Right ventricle myocardium superior (tissue), 1 donor: ENCODE measurements at places on chromosomes 4 and X. TPM values are rescaled to one million over a fixed set of nuclear protein-coding genes. Genes with fewer than 3 reads are reported as not detected.

The NAP1L5 gene
- 1.9 TPM for total RNA-seq

GRCh38 chr4:125082729-125083417 lies 231.9 kb upstream of the FAT4 start:
- no peak for DNase-seq

DNA sequence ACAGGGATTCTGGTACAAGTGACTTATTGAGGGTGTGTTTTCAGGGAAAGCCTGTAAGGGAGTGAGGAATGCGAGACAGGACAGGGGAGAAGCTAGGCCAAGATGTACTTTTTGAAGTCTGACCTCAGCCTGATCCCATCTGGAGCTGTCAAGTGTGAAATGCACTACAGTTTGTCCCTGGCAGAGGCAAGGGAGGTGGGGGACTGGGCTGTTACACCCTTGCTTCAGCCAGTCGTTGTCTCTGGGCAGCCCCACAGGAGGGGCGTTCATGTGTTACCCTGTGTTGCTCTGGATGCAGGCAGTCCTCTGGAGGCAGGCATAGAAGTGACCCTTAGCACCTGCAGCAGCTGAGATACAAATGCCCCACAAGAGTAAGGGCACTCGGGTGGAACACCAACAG lies 25.8 kb downstream of the PPEF1 start:
- no peak for DNase-seq

GRCh38 chrX:15903186-15903681 lies 48.6 kb upstream of the AP1S2 start:
- no peak for DNase-seq

GRCh38 chr4:52951016-52951415 lies 88.9 kb downstream of the RASL11B start:
- no peak for DNase-seq

GRCh38 chr4:1248245-1249147 lies at the start of gene CTBP1:
CTBP1 (minus strand) TSS chr4:1249130; CDS start chr4:1241331, 7,799 bp downstream.
- DNase-seq = peak; percentile 87

The UBE2A gene
- 58.5 TPM for total RNA-seq

The RXFP1 gene
- not detected for total RNA-seq

The GSPT2 gene
- total RNA-seq = 6.9 TPM

DNA sequence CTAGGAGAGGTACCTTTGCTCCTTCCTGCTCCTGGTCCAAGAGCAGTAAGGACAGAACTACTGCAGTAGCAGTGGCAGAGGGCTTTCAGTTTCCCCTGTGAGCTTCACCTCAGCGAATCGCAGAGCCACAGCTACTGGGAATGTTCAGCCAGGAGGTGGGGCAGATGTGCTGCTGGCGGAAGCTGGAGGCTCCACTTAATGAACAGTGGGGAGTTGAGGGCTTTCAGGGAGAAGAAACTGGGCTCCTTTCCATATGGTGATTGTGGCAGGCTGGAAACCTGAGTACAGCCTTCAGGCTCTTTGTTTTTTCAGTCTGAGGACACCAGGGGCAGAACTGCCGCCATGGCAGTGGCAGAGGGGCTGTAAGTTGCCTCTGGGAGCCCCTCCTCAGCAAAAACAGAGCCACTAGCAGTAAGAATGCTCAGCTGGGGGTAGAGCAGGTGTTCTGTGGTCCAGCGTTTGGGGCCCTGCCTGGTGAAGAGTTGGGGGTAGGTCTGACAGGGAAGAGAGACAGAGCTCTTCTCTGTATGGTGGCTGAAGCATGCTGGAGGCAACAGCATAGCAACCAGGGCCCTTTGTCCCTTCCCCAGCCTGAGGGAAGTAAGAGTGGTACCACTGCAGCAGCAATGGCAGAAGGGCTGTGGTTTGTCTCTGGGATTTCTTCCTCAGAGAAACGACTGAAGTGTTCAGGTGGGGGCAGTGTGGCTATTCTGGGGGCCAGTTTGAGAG lies 106.0 kb upstream of the GRXCR1 start:
- no peak for DNase-seq

- no peak for DNase-seq
Observed at GRCh38 chrX:87961471-87961870, 443.9 kb downstream of the KLHL4 start.

GRCh38 chr4:177308847-177309521 lies 690 bp upstream of the NEIL3 start:
- no peak for DNase-seq

- DNase-seq = no peak
Observed at GRCh38 chrX:120302434-120302833, 8.8 kb downstream of the TMEM255A start.

DNA sequence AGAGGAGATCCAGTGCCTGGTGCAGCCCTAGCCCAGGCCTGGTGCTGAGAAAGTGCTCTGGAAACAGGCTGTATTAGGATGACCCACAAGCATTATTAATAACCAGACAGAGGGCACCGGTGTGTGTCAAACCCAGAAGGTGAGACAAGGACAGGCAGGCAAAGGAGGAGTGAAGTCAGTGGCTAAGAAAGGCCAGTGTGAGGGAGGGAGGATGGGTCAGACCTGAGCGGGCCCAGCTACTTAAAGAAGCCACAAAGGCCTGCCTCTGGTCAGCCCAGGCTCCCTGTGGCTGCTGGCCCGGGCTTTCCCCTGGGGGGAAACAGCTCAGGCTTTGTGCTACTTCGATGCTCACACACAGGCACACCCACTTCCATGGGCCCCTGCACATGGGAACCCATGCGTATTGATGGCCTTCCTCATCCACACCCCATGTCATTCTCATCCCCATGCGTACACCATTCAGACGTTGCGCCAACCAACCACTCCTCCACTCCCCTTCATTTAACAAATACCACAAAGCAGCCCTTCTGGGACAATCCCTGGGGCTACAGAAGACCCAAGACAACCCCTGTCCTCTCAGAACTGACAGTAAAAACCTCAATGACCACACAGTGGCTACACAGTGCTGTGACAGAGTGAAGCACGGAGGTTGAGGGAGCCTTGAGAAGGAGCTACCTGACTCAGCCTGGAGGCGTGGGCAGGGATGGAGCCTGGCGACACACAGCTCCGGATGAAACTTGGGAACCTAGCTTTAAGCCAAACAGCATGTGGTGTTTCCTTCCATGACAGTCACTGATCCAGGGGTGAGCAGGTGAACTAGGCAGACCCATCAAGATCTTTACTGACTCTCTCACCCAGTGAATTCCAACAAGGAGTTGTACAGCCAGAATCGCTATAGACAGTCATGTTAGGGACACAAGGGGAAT lies 24.9 kb upstream of the MTM1 start:
- no peak for DNase-seq

- peak; percentile 36 for DNase-seq
Observed at GRCh38 chr4:7646384-7647061, 211.8 kb upstream of the PSAPL1 start.

GRCh38 chr4:60724623-60725022 lies 475.5 kb upstream of the ADGRL3 start:
- DNase-seq = no peak

- no peak for DNase-seq
Observed at GRCh38 chrX:45664727-45665290, 464.1 kb upstream of the DIPK2B start.

- DNase-seq = no peak
Observed at GRCh38 chrX:125826080-125826479, 340.0 kb downstream of the DCAF12L2 start.

The UNC5C gene
- total RNA-seq = 2.0 TPM

DNA sequence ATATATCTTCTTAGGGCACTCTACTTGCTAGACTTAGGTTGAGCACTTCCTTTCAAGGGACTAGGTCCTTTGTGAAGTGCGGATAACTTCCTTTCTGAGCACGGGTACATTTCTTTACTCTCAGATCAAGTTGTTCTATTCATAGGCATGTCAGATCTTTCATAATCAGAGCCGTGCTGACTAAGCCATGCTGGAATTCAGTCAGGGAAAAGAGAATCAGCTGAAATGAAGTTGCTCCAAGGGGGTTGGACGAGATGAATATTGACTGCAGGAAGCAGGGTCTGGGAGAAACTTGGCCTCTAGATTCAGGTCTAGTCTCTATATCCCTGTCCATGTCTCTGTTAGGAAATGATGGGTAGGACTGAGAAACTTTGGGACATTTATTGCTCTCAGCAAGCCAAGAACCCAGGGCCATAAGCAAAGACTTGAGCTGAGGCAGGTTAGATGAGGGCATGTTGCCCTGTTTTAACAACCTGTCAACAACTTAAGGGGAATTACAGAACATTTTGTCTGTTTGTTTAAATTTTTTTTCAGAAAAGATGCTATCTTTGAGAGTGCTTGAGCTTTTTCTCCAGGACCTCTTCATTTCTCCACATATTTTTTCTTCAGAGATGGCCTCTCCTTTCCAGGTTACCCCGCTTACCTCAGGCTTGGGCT lies 28.3 kb downstream of the AREG start:
- DNase-seq = no peak

- DNase-seq = no peak
Observed at GRCh38 chr4:113013751-113014150, 35.7 kb upstream of the ANK2 start.

DNA sequence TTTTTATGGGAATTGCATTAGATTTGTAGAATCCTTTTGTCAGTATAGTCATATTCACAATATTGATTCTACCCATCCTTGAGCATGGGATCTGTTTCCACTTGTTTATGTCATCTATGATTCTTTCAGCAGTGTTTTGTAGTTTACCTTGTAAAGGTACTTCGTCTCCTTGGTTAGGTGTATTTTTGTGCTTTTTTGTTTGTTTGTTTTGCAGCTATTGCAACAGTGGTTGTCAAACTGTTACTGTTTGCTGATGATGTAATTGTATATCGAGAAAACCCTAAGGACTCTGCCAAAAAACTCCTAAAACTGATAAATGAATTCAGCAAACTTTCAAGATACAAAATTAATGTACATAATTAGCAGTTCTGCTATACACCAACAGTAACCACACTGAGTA lies 127.9 kb upstream of the AR start:
- no peak for DNase-seq

- DNase-seq = peak; percentile 55
Observed at GRCh38 chrX:119512146-119512800, 44.0 kb downstream of the SLC25A5 start.

The IL21 gene
- total RNA-seq = not detected

- no peak for DNase-seq
Observed at GRCh38 chr4:121742794-121743193, 22.2 kb downstream of the SMIM43 start.

GRCh38 chr4:45082101-45082500 lies 355.7 kb upstream of the GNPDA2 start:
- no peak for DNase-seq

The BST1 gene
- total RNA-seq = 2.6 TPM

GRCh38 chr4:27128443-27128842 lies 267.8 kb downstream of the STIM2 start:
- DNase-seq = no peak

The NLGN4X gene
- 3.0 TPM for total RNA-seq

DNA sequence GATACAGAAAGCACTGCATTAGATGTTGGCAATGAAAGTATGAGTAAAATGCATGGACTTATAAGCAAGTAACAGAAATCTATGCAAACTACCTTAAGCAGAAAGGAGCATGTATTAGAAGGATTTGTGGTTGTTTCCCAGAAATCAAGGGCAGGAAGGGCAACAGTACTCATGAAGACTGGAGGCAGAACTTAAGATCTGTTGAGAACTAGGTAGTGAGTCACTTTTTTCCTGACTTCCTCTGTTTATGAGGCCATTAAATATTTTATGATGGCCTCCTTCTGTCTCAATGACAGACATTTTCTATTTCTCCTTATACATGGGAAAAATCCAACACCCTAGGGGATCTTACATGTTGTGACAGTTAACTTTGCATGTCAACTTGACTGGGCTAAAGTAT lies 398.2 kb downstream of the MID1IP1 start:
- DNase-seq = no peak

DNA sequence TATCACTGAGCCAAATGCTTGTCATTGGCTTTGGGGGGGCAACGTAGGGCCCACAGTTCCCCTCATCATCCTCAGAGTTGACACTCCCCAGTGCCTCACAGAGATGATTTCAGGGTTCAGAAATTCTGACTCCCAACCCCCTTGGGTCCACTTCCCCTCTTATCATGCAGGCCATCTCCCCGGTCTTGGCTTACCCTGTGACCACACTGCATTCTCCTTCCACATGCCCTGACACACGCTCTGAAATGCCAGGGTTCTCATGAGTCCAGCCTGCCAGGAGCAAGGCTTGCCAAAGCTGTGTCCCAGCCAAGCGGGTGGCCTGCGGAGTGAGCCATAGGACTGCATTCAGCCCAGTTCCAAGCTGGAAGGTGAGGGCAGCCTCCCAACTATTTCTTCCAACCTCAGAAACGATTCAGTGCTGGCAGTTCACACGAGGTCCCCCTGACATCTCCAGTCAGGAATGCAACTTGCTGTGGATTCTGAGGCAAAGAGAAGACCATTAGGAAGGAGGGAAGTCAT lies 101.2 kb downstream of the SMIM20 start:
- DNase-seq = peak; percentile 87

DNA sequence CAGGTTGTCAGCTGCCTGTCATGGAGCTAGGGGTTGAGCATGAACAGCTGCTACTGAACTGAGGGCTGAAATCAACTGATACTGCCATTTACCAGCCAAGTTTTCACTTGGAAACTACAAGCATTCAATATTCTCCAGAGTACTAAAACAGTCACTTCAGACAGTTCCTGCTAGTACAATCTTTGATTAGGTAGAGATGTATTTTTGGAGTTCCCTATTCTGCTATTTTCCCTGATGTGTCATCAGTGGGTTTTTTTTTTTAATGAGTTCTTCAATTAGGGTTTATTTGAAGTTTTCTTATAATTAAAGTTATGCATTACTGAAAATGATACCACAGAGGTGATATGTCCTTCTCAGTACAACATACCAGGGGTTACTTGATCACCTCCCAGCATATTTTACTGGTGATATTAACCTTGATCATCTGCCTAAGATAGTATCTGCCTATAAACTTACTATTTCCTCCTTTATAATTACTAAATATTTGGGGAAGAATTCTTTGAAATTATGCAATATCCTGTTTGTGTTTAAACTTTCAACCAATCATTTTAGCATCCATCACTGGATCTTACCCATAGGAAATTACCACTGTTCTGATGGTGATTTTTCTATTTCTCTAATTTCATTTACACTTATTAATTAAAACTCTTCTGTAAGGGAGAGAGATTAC lies 13.6 kb downstream of the PDCL2 start:
- no peak for DNase-seq

DNA sequence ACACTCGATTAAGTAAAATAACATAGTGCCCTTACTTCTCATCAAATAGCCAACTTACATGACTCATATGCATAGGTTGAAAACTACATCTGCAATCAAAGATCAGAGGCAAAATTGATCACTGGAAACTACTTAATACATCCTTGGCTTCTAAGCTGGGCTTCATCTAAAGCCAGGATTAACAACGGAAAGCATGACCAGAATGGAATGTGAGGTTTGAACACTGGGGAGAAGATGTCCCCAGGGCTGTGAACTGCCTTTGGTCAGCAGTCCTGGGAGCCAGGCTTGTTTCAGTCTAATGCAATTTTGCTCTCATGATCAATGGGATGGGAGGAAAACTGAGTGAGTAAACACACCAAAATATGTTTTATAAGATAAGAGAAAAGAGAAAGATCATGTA lies 192.5 kb upstream of the TTC29 start:
- DNase-seq = no peak

The GPR50 gene
- not detected for total RNA-seq

- DNase-seq = no peak
Observed at GRCh38 chrX:13081395-13082205, 37.2 kb upstream of the FAM9C start.

The KIT gene
- 1.6 TPM for total RNA-seq

GRCh38 chr4:6172093-6172926 lies 28.0 kb downstream of the JAKMIP1 start:
- DNase-seq = no peak

GRCh38 chrX:3679669-3680068 lies 33.8 kb downstream of the PRKX start:
- no peak for DNase-seq

GRCh38 chr4:60884587-60884986 lies 315.5 kb upstream of the ADGRL3 start:
- DNase-seq = no peak
